ENCODE measurements at places on chromosomes 16 and 17.

DNA sequence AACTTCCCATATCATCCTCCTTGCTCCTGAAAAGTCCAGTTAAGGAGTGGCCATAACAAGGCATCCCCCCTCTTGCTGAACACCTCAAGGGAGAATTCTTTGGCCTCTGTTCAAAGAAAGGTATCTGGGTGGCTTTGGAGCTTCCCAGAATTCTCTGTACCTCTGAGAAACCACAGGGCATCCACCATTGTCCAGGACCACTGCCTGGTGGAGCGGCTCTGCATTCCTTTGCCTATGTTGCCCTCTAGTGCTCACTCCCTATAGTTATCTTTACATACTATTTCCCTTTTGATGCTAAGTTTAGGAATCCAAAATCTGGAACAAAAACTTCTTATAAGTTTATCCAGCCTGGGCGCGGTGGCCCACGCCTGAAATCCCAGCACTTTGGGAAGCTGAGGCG lies 30.3 kb downstream of the CHD9NB start:
- no peak for DNase-seq

DNA sequence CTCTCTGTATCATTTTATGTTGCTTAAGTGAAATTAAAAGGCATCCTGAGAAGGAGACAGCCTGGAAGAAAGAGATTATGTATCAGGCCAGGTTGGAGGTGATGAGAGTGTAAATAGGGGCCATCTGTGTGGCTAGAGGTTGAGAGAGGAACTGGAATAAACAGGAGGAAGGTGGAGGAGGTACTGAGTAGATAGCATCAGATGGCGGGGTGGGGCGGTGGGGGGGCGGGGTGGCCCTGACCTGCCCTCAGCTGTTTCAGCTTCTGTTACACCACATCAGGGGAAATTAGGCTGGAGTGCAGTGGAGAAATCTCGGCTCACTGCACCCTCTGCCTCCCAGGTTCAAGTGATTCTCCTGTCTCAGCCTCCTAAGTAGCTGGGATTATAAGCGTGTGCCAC lies 6.9 kb upstream of the KCNG4 start:
- no peak for DNase-seq

- DNase-seq: no peak
These were observed 72.7 kb downstream of the PHKB start for GRCh38 chr16:47533744-47534292.

DNA sequence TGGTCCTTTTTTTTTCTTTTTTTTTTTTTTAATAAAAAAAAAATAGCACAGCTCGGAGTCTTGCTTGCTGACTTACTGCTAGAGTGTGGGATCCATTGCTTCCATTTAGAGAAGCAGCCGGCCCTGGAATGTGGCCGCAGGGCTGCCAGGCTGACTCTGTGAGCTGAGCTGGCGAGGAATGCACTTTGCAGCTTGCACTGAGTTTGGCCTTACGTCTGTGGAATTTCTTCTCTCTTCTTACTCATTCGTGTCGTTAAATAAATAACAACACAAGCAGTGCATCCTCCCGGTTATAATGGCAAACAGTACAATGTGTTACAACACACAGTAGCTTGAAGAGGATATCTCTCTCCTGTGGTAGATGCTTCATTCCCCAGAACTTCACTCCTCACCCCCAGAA lies 69.2 kb downstream of the PRKCB start:
- DNase-seq: no peak

DNA sequence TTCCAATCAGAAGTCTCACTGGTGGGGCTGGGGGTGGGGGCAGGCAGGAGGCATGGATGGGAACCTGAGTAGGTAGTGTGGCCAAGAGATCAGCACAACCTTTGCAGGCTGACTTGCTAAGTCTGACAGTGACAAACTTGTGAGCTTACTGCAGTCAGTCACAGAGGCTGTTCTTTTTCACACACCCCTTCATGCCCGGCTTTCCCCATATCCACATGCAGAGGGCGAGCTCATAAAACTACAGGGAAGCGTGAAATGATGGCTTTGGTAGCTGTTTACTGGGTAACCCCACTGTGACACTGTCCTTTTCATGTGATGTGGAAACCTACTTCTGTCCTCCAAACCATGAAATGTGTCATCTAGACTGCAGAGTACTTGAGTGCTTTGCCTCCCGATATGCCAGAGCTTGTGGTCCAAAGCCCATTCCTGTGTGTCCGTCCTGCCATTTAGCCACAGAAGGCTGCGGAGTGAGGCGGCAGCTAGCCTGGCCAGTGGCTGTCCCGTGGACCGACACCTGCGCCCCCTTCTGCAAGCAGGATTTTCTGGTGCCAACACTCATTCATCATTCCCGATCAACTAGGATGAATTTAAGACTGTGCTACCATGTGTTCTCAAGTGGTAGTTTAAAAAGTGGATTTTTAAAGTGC lies 9.8 kb downstream of the GEMIN4 start:
- DNase-seq: no peak

DNA sequence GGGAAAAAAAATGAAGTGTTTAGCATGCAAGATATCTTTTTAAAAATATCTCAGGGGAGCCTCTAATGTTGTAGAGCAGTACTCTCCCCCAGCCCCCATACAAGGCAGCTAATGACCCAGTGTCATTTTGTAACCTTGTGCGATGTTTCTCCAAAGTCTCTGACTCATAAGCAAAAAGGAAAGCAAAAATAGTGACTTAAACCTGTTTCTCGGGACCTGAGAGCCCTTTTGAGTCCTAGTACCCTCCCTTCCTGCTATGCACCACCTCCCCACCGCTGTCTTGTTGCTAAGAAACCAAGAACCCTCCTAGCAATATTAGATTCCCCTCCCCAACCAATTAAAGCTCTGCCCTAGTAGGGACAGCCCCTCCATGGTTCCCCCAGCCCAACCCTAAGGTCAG lies 2.8 kb downstream of the MYCBPAP start:
- peak; percentile 19 for DNase-seq

- no peak for DNase-seq
These were observed 14.5 kb downstream of the IL34 start for GRCh38 chr16:70660672-70661350.

GRCh38 chr16:86814256-86814655 lies 235.9 kb downstream of the FOXL1 start:
- no peak for DNase-seq

DNA sequence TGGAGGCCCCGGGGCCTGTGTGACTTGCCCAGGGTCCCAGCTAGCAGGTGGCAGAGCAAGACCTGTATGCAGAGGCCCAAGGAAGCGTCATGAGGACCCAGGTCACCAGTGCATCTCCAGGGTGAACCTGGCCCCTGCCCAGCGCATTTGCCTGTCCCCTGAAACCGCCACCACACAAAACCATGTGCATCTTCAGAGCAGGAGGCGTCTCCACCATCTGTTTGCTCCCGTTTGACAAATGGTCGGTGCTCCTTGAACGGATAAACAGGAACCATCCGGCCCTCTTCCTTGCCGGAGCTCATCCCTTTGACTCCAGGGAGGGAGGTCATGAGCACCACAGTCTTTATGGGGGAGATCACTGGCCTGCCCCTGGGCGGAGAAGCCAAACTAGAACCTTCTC lies 62.5 kb downstream of the JPH3 start:
- no peak for DNase-seq

GRCh38 chr16:12449374-12449773 lies 354.3 kb downstream of the CPPED1 start:
- no peak for DNase-seq

- no peak for DNase-seq
These were observed at the start of gene XYLT1 for GRCh38 chr16:17470908-17471718. TSS of gene XYLT1 (minus strand) at chr16:17470960. CDS start at chr16:17470796, 164 bp downstream.

GRCh38 chr16:56246051-56246817 lies 54.9 kb downstream of the GNAO1 start:
- no peak for DNase-seq

- no peak for DNase-seq
These were observed 17.2 kb downstream of the USP7 start for GRCh38 chr16:8946544-8946943.

DNA sequence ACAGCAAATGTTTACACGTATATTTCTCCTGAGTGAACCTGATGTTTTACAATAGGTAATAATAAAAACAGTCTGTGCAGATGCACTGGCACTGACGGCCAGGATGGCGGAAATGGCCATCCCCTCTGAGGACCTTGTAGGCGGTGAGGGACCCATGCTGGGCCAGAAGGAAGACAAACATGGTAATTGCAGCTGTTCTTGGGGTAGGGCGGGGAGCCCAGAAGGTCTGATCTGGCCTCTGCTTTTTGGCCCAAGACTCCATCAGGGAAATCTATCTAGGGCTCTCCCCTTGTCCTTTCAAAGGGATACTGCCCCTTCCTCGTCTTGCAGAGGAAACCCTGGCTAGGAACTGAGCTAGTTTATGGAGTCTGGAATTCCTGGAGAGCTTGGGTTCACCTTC lies 7.4 kb upstream of the LGALS9 start:
- no peak for DNase-seq

- peak; percentile 43 for DNase-seq
These were observed 41.8 kb downstream of the BRD7 start for GRCh38 chr16:50326835-50327465.

GRCh38 chr16:495127-495748 lies 32.3 kb upstream of the CAPN15 start:
- no peak for DNase-seq

DNA sequence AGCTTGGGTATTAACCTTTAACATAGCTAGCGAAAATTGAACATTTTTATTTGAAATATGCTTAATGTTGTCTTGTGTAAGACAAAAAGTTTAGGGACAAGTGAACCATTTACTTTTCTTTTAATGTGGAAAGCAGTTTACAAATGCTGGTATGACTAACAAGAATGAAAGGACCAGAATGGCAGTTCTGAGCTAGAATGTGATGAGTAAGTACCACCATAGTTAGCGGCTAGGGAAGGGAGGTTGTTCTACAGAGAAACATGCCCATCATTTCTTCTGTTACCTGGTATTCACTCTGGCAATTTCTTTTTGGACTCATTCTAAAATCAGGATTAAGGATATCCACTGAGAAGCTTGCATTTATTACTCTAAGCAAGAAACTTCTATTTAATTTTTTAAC lies 121.1 kb downstream of the WWOX start:
- no peak for DNase-seq

- DNase-seq: peak; percentile 43
These were observed 8.4 kb upstream of the SLC47A2 start for GRCh38 chr17:19724501-19725420.

DNA sequence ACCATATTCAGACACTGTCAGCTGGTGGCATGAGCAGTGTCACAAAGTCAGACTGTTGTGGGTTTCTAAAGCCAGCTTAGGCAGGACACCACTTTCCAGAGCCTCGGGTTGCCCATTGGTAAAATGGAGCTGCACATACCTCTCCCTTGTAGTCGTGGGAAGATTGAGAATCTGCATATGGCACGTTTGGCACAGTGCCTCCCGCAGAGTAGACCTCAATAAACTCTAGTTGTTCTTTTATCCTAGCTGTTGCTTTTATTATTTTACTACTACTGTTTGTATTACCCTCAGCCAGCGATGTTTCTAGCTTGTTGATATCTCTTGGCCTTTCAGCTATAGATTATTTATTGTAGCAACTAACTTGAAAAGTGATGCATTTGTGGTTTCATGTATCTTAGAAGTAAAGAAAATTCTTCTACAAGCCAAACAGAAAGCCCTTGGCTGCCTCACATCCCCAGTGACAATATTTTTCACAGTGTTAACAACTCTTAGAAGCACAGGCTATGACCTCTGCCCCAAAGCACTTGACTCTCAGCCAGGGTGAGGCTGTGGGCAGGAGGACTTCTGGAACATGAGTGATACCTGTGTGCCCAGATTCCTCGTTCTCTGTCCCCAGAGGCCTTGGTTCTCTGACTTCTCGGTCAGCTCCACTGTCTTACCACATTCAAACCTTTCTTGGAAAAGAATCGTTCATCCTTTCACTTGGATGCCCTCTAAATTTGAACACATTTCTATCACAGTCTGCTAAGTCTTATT lies 351.6 kb downstream of the SNX29 start:
- no peak for DNase-seq

- DNase-seq: no peak
These were observed 5.9 kb downstream of the SKA2 start for GRCh38 chr17:59149051-59149450.

DNA sequence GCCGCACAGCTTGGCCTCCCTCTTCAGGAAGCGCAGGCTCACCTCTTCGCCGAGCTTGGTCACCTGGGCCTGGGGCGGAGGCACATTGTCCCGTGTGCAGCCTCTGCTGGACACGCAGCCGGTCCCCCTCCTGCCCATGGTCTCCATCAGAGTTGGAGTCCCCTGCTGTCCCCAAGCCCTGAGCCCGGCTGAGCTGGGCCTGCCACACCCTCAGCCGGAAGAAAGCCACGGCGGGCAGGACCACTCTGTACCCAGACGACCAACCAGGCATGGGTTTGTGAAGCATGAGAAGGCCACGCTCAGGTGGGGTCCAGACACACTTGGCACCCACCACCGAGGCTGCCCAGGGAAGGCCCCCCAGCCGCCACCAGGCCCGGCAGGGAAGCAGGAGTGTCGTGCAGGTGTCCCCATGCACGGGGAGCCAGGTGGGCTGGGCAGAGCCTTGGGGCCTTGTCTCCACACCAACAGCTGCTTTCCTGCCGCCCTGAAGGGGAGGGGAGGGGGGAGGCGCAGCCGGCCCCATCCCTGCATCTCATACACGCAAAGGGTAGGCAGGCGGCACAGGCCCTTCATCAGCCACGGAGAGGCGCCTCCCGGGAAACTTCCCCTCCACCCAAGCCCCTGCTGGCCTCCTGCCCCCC lies 5.2 kb downstream of the CCDC154 start:
- no peak for DNase-seq

GRCh38 chr17:28484296-28484695 lies 10.9 kb downstream of the SLC13A2 start:
- DNase-seq: no peak

- DNase-seq: no peak
These were observed 4.0 kb upstream of the NPRL3 start for GRCh38 chr16:142405-142967.

GRCh38 chr17:55774846-55775271 lies 24.0 kb downstream of the PCTP start:
- DNase-seq: no peak

DNA sequence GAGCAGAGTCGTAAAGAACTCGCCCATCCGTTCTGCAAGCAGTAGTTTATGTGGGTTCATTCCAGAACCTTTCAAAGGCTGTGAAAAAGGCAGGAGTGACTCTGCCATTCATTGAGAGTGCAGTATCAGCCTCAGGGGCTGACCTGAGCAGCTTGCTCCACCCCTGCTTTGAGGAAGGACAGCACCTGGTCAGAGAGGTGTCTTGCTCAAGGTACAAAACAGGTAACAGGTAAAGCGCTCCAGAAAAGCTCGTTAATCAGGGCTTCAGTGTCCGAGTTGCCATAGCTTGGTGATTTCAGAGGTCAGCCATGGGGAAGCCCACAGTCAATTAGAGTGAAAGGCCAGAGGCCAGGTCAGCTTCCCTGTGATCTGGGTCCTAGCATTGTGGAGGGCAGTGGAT lies 251.1 kb downstream of the ABCC12 start:
- no peak for DNase-seq

Data from activated effector memory CD4-positive, alpha-beta T cell treated with Interleukin-2 at 50 U/mL for 16 hours (primary cell).